ENCODE measurements at places on chromosomes 16 and 17.

DNA sequence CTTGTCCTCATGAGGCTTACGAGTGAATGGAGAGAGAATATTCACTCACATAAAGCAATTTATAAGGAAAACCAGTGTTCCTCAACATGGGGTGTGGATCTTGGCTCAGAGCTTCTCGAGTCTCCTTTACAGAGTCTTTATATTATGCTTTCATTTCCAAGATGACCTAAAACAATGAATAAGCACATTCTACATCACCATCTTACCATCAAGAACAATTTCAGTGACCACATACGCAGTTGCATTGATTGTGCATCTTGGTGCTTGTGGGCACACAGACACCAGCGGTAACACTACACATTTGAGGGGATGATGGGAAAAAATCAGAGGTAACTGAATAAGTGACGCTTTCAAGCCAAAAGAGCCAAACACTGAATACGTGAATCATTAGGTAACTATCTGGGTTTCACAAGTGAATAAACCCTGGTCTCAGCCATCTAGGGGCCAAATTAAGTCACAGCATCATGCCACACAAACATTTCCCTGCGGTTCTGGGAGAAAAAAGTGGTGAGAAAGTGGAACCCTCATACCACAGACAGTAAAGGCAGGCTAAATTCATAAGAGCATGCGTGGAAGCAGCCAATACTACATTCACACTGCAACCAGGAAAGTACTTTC lies 9.4 kb downstream of the CWC25 start:
- no peak for DNase-seq

DNA sequence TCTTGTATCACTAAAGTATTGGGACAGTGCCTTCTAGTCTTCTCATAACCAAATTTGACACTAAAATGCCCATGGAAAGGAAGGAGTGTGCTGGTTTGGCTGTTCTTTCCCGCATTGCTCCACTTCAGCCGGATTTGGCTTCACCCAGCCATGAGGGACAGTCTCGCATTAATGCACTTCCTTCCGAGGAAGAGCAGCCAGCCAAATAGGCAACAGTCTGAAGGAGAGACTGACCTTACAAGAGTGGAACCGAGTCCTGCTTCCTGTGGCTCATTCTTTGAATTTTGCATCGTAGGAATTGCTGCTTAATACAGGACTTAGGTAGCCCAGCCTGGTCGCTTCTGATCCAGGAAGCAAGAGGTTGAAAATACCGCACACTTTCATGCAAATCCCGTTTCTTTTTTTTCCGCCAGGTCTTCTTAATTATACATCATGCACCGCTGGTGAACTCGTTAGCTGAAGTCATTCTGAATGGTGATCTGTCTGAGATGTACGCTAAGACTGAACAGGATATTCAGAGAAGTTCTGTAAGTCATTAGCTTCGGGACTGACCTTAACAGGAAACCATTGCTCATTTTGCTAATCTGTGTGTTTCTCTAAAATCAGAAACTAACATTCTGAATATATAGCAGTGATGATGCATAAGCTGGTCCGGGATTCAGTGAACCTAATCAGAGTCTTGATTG lies 38.2 kb downstream of the CLEC16A start:
- DNase-seq, result no peak

DNA sequence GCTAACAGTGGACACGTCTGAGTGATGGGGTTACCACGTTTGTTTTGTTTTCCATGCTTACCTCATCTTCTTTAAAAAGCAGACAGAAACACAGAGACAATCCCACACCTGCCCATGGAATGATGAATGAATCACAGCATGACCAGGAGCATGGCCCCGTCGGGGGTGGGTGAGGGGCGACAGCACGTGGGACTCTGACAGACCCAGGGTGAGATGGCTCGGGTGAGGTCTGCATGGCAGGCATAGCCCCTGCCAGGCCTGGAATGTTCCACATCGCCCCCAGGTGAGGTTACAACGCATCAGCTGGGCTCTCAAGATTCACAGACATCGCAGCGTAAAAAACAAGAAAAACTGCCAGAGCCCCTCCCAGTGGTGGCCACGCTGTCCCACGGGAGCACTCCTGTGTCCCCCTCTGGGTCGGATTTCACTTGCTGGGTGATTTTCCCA lies 18.1 kb downstream of the SLC7A5 start:
- DNase-seq, result no peak

DNA sequence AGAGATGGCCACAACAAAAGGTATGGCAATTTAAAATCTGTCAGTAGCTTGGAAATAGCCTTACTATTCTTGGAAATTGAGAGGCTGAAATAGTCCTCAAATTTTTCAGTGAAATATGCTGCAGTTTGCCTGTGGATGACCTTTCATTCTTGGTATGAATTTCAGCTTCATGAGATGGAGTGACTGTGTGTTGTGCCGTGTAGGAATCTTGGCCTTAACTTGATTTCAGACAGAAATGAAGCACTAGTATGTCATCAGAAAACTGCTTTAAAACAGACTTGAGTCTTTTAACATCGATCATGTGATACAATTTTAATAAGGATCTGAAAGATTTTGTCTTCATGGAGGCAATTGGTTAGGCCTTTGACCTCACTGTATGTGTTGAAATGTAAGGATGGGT lies 247.2 kb downstream of the CNTNAP4 start:
- no peak for DNase-seq

GRCh38 chr17:78125976-78126894 lies 2.3 kb downstream of the TMC6 start:
- DNase-seq, result no peak

DNA sequence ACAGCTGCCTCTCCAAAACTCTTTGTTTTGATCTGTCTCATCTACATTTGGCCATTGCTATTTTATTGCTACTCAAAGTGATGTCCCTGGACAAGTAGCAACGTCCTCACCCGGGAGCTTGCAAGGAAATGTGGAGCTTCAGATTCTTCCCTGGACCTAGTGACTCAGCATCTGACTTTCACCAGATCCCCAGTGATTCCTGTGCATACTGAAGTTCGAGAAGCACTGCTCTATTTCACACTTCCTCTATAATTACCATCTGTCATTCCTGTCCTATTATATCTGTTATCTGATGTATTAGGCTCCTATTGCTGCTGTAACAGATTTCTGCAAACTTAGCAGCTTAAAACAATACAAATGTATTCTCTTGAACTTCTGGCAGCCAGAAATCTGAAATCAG lies 28.5 kb upstream of the VAT1L start:
- no peak for DNase-seq

GRCh38 chr17:81808778-81809555 lies 5.0 kb downstream of the GCGR start:
- no peak for DNase-seq

DNA sequence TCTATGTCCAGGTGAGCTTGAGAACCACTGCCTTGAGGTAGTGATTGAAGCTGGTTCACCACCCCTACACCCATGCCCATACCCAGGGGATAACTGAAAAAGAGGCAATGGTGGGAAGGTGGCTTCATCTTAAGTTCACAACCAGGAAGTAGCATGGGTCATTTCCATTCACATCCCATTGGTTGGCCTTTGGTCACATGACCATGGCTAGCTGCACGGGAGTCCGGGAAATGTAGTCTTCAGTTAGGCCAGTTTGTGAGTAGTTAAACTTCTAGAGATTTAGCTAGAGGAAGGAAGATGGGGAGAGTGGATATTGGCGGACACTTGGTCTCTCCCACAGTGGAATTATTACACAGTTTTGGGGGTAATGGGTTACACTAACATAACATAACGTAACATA lies 92.9 kb downstream of the RGS9 start:
- DNase-seq, result no peak

DNA sequence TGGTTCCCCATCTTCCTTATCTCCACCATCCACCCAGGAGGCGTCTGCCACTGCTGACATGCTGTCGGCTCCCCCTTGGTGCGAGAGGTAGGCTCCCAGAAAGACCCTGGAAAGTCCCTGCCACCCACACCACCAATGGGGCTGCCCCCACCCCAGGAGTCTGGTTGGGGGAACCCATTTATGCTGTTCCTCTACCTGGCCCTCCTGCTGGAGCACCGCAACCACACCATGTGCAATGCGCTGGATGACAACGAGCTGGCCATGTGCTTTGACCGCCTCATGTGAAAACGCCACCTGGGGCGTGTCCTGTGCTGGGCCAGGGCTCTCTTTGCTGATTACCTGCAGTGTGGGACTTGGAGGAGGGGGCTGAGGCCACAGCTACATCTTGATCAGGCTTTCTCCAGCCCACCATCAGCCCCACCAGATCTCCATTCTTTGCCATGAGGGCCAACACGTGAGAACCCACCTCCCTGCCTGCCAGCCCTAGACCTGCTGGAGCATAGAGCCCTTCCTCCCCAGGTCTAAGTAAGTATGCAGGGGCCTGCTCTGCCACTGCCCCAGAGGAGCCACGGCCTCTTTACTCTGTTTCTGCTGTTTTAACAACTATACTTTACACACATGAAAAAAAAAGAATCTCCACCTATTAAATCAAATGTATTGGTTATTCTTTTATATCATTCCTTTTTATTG lies 7.9 kb upstream of the ALDH3A1 start:
- DNase-seq, result no peak

DNA sequence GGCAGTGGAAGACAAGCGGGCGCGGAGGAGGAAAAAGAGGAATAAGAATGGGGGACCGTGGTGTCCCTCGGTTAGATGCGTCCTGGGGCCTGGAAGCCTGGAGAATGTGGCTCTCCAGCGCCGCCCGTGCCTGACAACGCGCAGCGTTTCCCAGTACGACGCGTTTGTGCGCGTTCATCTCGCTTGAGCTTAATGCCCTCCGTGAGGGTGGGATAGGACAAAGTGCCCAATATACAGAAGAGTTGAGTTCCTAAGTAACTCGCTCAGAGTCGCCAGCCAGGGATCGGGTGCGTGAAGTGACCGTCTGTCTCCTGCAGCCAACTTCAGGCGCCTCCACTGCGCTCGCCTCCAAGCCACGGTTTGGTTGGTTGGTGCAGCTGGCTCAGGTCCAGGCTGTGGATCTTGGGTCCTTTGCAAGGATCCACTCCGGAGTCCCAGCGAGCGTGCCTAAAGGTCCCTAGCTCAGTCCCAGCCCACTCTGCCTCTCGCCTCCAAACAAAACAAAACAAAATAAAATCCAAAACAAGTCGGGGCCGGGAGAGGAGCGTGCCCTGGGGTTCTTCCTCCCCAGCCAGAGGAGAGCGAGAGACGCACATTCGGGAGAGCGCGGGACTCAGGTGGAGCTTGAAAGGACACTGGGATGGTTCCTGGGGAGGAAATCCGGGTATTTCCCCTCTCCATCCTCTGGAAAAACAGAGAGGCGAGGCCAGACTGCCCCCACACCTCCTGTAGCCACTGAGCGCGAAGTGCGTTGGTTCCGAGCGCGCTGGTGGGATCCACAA lies 974 bp downstream of the GALR2 start:
- DNase-seq, result no peak

- DNase-seq, result no peak
Observed at GRCh38 chr16:1097800-1098199, 1.8 kb upstream of the C1QTNF8 start.

- no peak for DNase-seq
Observed at GRCh38 chr17:73759734-73760438, 115.6 kb upstream of the SDK2 start.

GRCh38 chr16:66447491-66447890 lies 20.4 kb downstream of the BEAN1 start:
- no peak for DNase-seq

DNA sequence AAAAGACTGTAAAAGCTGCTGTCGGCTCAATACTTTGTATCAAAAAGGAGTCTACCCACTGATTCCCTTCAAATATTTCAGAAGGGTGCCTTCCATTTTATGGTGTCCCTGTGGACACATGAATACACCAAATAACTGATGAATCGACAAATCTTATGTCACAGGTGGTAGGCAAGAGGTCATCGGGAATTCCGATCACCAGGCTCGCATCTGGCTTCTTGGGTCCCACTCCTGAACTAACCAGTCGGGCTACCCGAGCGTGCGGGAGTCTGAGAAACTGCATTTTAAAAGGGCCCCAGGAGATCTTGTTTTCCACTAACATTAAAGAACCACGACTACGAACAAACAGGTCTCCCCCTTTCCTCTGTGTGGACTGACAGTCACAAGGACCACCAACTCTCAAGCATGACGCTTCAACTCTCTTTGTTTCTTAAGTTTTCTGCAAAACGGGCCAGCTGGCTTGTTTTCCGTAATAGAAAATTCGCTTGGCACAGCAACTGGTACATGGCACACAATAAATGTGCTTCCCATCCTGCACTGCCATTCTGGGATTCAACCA lies 873 bp downstream of the PSME3IP1 start:
- DNase-seq, result no peak

- DNase-seq, result no peak
Observed at GRCh38 chr16:17365591-17366298, 105.0 kb downstream of the XYLT1 start.

DNA sequence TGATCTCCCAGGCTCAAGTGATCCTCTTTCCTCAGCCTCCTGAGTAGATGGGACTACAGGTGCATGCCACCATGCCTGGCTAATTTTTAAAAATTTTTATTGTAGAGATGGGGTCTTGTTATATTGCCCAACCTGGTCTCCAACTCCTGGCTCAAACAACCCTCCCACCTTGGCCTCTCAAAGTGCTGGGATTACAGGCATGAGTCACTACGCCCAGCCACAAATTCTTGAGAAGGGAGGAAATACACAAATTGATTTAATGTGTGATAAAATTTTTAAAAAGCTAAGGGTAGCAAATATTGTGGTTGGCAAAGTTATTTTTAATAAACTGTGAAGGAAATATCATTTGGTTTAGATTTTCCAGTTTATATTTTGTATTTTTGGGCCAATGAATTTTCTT lies 9.6 kb downstream of the ITGAD start:
- no peak for DNase-seq

DNA sequence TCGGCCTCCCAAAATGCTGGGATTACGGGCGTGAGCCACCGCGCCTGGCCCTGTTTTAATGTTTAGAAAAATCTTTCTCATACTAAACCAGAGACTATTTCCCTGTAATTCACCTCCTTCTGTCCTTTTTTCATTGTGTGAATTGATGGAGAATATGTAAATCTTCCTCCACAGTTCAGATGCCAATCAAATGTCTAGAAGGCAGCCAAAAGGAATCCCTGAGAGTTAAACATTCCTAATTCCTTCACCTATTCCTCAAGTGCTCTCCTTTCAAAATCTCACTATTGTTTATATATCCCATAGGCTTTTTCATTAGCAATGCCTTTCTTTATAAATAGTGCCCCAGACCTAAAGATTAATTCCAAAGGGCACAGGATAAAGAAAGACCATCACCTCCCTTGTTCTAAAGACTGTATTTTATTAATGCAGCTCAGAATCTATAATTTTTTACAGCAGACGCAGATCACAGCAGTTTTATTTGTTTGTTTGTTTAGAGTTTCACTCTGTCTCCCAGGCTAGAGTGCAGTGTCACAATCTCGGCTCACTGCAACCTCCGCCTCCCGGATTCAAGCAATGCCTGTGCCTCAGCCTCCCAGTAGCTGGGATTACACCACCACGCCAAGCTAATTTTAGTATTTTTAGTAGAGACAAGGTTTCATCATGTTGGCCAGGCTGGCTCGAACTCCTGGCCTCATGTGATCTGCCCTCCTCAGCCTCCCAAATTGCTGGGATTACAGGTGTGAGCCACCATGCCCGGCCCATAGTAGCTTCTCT lies 30.5 kb downstream of the COPZ2 start:
- DNase-seq, result no peak

DNA sequence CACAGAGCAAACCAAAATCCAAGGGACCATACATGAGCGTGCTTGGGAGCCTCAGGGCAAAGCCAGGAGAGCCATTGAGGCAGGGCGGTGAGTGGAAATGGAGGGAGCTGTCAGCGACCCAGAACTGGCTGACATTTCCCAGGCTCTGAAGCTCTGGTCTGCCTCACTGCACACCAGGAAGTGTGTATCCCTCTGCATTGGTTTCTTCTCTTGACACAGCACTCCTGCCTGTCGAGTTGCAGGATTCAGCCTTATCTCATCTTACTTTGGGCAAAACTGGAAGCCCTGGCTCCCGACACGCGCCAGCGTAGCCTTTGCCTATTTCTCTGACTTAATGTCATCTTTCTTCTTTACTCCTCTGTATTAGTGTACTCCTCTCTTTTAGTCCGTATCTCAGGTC lies 144.7 kb upstream of the HS3ST3A1 start:
- no peak for DNase-seq

All from GM12864 (cell line).